ENCODE measurements at places on chromosomes 12 and 14.

GRCh38 chr12:107662484-107662883, 23.1 kb upstream of the PWP1 start:
- no peak for DNase-seq

GRCh38 chr12:53591301-53592206, 34.6 kb downstream of the ATF7 start:
- no peak for DNase-seq

GRCh38 chr14:93318927-93319326, 13.9 kb downstream of the BTBD7 start:
- DNase-seq: no peak

GRCh38 chr14:63203618-63204406, 431 bp upstream of the RHOJ start:
- no peak for DNase-seq

- DNase-seq: no peak
Observed at GRCh38 chr12:12665194-12665593, 30.8 kb downstream of the GPR19 start.

GRCh38 chr14:55976655-55977054, 141.6 kb upstream of the PELI2 start:
- no peak for DNase-seq

- no peak for DNase-seq
Observed at GRCh38 chr12:39451977-39452376, 9.1 kb upstream of the KIF21A start.

GRCh38 chr14:89957791-89958190, 2.1 kb downstream of the TDP1 start:
- no peak for DNase-seq

GRCh38 chr14:100108840-100109593, 43.8 kb downstream of the EVL start:
- no peak for DNase-seq

- no peak for DNase-seq
Observed at GRCh38 chr14:77490347-77490986, 8.1 kb downstream of the ISM2 start.

- no peak for DNase-seq
Observed at GRCh38 chr14:22882064-22882463, 958 bp upstream of the REM2 start.

- DNase-seq: no peak
Observed at GRCh38 chr14:64682843-64683242, 21.4 kb upstream of the PLEKHG3 start.

DNA sequence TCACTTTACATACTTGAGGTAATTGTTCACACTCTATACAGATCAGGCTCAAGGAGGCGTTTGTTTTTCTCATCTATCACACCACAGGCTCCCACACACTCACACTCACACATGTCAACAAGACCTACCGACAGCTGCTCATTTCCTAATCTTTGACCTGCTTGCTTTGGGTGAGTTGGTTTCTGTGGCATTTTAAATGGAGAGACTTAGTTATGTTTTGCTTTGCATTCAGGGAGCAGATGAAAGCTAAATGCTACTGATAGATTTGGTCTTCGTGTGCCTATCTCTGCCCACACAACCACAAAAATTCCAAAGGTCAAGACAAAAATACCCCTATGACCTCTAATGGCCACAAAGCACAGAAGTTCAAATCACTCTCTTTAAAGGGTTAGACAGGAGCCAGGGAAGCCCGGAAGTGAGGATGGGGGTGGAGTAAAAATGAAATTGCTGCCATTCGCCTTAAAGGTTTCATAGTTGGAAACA, 203.5 kb upstream of the G2E3 start:
- DNase-seq: no peak

GRCh38 chr12:45989287-45989686, 1.1 kb downstream of the SCAF11 start:
- DNase-seq: no peak

- DNase-seq: no peak
Observed at GRCh38 chr12:51424094-51424661, 453 bp upstream of the SLC4A8 start.

- DNase-seq: no peak
Observed at GRCh38 chr12:9211687-9212086, 3.5 kb upstream of the PZP start.

- DNase-seq: no peak
Observed at GRCh38 chr12:20805921-20806320, 4.6 kb upstream of the SLCO1B3 start.

DNA sequence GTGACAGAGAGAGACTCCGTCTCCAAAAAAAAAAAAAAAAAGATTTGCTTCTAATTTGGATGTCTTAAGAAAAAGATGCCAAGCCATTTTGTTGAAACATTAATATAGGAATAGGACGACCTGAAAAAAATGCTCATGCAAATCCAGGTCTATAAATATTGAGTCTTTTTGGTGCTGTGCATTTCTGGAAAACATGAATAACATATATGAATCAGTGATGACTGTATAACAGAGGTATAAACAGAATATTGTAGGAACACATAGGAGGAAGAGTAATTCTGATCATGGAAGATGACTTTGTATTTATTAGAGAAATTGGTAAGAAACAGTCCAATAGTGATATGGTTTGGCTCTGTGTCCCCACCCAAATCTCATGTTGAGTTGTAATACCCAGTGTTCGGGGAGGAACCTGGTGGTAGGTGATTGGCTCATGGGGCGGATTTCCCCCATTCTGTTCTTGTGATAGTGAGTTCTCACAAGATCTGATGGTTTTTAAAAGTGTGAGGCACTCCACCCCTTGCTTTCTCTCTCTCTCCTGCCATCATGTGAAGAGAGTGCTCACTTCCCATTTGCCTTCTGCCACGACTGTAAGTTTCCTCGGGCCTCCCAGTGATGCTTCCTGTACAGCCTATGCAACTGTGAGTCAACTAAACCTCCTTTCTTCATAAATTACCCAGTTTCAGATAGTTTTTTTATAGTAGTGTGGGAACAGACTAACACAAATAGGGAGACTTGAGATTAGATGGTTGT, 3.0 kb upstream of the SRSF5 start:
- DNase-seq: no peak

DNA sequence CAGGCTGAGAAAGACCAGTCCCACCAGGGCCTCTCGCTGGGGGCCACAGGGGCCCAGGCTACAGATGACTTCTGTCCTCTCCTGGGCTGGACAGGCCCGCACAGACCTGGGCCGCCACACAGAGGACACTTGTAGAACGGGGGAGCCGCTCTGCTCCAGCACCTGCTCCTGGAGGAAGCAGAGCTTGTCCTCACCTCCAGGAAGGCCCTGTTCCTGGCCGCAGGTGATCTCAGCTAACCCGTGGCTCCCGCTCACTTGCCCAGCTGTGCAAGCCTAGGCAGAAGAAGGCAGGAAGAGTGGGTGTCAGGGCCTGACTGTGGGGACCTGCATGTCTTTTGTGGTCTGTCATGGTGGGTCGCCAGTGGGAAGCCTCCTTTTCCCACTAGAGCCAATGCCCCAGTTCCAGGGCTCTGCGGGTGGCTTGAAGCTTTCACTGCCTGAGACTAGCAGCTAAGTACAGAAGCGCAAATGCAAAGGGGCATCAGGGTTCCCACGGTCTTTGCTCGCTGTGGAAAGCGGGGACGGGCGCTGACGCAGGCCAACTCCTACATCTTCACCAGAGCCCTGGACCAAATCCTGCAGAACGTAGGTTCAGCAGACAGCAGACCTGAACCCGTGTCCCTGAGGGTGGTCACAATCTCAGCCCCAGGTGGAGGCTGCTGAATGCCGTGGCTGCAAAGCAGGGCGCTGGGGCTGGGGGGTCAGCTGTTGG, 8.8 kb upstream of the CEP170B start:
- DNase-seq: no peak

DNA sequence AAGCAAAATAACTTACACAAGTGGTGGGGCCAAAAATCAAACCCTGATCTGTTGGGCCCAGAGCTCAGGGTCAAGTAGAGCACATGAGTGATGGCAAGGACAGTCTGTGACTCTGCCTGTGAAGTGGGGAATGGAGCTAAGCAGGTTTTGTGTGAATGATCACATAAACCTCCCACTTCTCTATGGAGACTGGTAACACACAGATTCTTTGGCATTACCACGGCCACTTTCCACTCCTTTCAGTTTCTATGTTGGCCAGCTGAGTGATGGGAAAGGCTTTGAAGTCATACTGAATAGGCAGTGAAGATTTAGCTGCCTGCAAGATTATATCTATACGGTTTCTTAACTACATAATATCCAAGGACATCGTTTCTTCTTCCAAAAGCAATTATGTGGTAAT, 97.9 kb downstream of the ARMH4 start:
- DNase-seq: no peak

DNA sequence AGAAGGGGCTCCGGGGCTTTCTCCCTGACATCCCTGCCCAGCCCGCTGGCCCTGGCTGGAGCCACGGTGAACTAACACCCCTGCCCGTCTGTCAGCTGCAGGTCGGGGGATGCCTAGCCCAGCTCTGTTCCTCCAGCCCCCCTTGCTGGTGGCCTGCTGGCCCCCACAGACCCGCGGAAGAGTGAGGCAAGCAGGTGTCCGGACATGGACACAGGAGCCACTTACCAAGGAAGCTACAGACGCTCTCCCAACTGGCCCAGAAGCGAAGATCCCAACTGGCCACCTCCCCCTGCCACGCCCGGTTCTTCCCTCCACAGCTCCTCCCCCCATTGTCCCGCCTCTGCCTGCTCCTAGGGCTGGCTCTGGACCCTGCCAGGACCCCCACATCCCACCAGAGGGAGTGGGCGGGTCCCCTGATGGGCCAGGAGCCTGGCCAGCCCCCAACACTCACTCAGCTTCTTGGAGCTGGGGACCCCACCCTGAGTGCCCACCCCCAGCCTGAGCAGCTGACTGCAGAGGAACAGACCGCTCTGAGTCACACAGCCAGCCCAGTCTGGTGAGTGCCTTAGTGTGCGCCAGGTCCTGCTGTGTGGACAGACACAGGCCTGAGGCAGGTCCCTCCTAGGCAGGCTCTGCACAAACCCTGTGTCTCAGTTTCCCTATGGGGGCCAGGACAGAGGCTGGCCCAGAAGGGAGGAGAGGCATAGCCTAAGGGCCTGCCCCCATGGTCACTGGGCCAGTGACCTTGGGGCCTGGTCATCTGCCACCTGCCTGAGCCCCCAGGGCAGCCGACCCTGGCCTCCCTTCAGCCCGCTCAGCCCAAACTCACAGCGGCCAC, 7.7 kb downstream of the AHNAK2 start:
- peak; percentile 78 for DNase-seq

DNA sequence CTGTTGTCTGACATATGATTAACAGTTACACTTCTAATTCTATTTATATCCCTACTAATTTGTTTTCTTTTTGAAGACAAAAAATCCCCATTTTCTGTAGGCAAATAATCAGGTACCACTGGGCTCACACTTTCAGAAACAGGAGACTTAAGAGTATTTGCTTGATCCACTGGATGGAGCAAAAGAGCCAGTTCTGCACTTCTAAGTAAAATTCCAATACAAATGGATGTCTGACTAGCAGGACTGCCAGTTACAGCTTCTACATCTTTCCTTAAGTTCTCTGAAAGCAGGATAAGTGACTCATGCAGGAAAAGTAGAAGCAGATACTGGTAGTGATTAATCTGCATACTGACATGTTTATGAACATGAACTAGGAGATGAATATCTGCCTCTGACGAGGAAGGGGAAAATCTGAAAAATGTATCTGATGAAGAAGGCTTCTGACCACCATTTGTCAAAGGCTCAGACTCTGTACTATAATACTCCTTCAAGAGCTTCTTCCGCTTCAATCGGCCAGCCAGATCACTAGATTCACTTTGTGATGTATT, 73.8 kb upstream of the ANKS1B start:
- DNase-seq: peak; percentile 39

GRCh38 chr12:90128526-90128925, 419.9 kb upstream of the ATP2B1 start:
- no peak for DNase-seq

GRCh38 chr12:96809522-96809921, 97.5 kb upstream of the NEDD1 start:
- DNase-seq: no peak

DNA sequence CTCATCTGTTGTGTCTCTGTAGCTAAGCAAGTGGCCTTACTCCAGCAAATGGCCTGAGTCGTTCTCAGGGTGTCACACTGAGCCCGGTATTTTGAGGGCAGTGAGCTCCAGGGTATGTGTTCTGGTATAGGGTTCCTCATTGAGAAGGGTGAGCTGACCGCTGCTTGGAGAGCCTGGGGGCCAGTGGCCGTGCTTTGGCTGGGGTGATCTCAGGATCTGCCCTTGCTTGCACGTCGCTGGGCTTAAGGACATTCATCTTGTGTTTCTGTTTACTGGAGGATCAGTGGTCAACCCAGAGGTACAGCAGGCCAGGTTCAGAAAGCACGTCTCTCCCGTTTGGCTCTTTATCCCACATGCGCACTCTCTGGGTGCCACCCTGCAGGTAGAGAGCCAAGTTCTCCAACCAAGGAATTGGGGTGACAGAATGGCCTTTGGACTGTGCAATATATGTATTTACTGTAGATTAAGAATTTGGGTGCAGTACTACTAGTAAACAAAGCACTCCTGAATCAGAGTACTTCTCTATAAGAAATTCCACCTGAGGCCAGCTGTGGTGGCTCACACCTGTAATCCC, 52.1 kb downstream of the FBXW8 start:
- DNase-seq: no peak

DNA sequence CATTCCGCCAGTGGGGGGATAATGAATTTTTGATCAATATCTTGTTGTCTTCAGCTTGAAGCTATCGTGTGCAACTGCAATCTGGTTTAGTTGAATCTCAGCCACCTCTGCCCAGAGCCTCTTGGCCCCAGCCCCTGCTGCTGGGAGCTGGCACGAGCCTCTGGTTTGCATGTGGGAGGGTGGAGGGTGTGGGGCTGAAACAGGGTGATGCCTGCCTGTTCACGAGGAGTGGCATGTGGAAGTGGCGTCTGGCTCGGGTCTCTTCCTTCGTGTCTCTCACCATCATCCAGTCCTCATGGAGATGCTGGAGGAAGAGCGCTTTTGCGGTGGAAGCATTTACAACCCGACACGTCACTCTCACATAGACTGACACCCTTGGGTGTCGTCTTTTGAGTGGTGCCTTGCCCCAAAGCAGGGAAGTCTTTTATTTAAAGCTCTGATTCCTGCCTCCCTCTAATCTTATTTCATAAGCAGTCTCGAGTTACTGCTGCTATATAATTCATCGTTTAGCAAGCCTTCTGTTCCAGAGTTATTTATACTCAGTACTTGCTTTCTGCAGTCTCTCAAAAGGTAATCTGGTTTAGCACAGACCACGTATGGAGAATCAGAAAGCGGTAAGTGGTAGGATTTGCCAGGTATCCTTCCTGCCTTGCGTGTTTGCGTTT, 64.5 kb downstream of the AACS start:
- no peak for DNase-seq

- DNase-seq: no peak
Observed at GRCh38 chr14:59253527-59253926, 65.1 kb downstream of the DAAM1 start.

DNA sequence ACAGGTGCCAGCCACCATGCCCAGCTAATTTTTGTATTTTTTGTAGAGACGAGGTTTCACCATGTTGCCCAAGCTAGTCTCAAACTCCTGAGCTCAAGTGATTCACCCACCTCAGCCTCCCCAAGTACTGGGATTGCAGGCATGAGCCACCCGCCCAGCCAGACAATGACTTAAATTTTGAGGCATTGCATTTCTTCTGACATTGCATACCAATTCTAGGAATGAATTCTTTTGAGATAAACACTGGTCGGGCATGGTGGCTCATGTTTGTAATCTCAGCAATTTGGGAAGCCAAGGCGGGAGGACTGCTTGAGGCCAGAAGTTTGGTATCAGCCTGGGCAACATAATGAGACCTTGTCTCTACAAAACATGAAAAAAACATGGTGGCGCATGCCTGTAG, 2.5 kb upstream of the CELA1 start:
- DNase-seq: no peak

- no peak for DNase-seq
Observed at GRCh38 chr12:53950789-53951576, 3.7 kb upstream of the HOXC12 start.

GRCh38 chr14:55706893-55707292, 126.9 kb downstream of the KTN1 start:
- no peak for DNase-seq
